ENCODE measurements at places on chromosomes 2 and 18.

DNA sequence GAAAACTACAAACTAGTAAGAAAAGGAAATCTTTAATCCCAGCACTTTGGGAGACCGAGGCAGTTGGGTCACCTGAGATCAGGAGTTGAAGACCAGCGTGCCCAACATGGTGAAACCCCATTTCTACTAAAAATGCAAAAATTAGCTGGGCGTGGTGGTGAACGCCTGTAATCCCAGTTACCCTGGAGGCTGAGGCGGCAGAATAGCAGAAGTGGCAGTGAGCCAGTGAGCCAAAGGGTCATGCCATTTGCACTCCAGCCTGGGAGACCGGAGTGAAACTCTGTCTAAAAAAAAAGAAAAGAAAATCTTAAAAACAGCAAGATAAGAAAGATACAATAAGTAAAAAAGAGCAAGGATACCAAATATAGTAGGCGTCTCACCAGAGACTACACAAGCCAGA is 502.9 kb upstream of the ID2 start:
- DNase-seq, result no peak

GRCh38 chr2:188326669-188327301 is 35.1 kb downstream of the GULP1 start:
- no peak for DNase-seq

- no peak for DNase-seq
Observed at GRCh38 chr2:48043131-48043700, 136.9 kb upstream of the FBXO11 start.

GRCh38 chr2:224029876-224030275 is 9.2 kb downstream of the SERPINE2 start:
- DNase-seq, result no peak

DNA sequence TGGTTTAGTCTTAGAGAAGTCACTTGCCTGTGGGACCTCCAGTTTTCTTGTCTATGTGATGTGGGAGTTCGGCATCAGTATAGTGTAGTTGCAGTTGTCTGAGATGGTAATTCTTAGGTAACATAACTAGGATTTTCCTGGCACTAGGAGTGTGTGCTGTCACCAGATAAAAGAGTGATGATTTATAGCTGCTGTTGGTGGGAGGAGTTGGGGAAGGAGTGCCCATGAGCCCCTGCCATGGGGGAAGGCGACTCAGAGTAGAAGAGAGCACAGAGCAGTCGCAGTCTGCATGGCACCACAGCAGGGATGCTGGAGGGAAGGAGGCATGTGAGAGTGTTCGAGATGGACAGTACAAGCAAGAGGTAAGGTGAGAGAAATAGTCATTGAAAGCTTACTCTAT is 38.7 kb downstream of the ATP9B start:
- no peak for DNase-seq

DNA sequence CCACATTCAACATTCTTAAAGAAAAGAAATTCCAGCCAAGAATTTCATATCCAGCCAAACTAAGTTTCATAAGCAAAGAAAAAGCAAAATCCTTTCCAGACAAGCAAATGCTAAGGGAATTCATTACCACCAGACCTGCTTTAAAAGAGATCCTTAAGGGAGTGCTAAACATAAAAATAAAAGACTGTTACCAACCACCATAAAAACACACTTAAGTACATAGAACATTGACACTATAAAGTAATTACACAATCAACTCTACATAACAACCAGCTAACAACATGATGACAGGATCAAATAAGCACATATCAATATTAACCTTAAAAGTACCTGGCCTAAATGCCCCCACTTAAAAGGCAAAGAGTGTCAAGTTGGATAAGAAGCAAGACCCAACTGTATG is 153.5 kb downstream of the FTCDNL1 start:
- DNase-seq, result no peak

GRCh38 chr2:241559323-241560161 is 997 bp downstream of the BOK start:
- no peak for DNase-seq

DNA sequence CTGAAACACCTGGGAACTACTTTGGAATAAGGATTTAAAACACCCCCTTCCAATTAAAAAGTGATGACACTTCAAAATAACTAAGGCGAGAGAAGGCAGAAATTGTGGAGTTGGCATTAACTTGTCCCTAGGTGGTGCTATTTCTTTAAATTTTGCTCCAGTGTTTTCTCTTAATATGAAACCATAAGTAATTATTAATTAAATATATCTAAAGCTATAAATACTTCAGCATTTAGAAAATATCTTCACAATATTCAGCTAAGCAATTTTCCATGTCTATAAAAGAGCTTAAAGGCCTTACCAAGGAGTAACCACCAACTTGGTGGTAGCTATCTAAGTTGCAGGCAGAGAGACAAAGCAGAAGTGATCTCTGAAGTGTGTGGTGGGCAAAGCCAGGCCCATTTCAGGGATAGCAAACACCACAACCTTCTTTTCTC is 186.8 kb upstream of the PGAP1 start:
- no peak for DNase-seq

DNA sequence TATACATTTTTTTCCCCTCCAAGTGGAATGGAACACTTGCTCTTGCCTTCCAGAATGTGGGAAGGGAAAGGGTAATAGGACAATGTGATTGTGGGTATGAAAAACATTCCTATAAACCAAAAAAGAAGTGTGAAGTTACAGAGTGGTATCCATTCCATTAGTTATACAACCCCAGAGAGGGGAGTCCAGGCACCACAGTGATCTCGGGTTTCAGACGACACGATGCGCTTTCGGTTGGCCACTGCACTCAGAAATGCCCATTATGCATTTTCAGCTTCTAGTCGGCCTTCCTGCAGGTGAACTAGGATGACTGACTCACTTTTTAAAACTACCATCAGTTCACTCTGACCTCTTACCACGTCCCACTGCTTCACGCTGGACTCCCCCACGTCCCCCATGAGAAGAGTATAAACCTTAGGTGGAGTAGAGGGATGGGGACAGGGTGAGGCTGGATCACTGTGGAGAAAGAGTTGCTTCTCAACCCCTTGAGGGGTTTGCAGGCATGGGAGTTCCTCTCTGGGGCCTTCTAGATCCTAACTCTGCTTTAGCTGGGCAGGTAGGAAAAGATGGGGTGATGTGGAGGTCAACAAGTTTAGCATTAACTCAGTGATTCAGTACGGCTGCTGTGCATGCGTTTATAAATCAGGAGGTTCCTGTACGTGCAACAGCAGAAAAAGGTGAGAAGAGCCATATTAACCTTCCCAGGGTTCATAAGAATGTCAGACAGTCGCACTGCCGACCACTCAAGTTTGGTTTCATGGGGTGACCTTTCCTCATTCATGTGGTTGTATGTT is 50.5 kb downstream of the ZNF532 start:
- DNase-seq, result no peak

DNA sequence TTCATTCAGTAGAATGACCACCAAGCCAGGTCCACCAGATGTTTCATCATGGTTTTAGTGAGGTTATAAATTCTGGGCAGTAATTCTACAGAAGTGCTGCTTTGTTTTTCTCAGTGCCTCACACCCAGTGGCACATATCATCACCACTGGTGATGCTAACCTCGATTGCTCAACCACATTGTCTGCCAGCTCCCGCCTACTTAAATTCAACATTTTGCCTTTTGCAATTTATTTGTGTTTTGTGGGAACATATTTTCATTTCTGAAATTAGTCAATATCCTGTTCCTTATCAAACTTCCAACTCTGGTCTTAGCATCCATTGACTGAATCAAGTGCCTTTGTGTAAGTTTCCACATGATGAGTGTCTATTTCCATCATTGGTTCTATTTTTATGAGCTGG is 62.3 kb upstream of the TMEM178A start:
- no peak for DNase-seq

GRCh38 chr2:109009920-109010610 is 21.0 kb upstream of the EDAR start:
- DNase-seq, result peak; percentile 24

GRCh38 chr2:173291412-173291811 is 63.3 kb upstream of the CDCA7 start:
- no peak for DNase-seq

DNA sequence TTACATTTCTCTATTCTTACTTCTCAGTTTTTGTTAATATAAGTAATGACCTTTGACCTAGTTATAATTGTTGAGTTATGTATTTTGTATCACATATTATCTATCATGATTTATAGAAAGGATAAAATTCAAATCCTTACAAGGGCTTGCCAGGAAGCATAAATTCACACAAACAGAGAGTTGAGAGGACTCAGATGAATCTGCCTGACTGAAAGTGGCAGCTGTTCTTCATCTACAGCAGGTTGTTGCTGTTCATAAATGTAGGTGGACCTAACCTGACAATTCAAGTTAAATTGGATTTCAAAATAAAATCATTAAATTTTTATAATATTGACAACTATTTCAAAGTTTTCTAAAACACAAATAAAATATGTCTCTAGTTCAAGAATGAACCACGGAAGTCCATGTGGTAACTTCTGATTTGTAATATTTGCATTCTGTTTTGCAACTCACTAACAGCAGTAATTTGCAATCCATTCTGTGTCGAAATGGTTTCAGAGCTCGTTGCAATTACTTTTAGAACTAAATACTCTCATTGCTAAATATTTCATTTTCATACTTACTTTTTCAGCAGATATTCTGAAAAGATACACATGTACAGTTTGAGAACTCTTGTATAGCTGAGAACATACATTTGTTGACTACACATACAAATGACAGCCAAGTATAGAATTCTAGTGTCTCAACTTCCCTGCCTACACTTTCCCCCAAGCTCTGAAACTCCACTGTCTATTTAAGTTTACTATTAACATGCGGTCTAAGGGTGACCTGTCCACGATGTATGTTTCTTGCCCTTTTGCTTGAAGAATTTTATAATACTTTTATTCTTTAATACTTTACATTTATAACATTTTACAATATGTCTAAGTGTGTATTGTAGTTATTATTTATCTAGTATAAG is 25.7 kb downstream of the SCN7A start:
- no peak for DNase-seq

DNA sequence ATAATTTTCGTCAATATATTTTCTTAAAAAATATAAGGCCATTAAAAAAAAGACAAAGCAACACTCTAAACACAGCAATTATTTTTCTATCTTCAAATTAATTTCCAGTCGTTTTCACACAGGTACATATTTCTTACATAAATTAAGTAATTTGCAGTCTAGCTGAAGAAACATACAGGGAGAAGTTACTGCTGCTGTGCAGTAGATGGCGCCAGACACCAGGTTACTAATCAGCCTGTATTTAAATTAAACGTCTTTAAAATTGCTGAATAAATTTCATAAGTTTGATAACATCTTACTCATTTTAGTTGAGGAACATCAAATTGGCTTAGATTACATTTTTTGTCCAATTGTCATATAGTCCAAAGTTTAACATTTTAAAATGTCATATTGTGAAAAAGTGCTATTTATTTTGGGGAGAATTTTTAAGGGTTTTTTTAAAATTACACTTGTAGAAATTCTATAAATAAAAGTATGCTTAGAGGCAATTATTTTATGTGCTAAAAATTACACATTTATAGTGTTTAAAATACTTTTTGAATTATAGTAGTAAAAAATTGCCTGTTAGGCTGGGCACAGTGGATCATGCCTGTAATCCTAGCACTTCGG is 88.4 kb downstream of the PMAIP1 start:
- DNase-seq, result peak; percentile 66

GRCh38 chr2:180604077-180604476 is 376.3 kb upstream of the UBE2E3 start:
- DNase-seq, result no peak

DNA sequence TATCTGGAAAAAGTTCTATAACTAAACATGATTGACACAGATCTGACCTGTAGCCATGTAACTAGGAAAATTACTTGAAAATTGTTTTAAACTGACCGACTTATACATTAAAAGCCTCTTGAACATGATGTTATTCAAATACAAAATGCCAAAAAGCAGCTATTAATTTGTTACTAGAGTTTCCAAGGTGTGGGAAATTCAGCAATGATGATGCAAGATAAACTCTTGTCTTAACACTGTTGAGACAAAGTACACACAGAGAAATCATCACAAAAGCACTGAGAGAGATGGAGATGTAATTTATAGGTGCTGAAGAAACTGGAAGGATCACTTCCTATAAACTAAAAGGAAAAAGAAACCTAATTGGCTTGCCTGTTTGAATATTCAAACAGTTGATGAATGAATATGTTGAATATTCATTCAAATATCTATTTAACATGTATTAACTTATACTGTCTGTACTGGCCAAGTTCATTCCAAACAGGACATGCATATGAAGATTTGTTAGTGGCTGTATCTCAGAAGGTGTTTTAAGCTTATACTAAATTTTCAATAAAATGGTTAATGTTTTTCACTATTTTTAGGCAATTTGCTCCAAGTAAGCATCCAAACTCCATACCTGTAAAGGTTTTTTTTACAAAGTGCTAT is 34.6 kb upstream of the WDR75 start:
- DNase-seq, result no peak

- no peak for DNase-seq
Observed at GRCh38 chr18:55387139-55387984, 200.6 kb downstream of the TCF4 start.

DNA sequence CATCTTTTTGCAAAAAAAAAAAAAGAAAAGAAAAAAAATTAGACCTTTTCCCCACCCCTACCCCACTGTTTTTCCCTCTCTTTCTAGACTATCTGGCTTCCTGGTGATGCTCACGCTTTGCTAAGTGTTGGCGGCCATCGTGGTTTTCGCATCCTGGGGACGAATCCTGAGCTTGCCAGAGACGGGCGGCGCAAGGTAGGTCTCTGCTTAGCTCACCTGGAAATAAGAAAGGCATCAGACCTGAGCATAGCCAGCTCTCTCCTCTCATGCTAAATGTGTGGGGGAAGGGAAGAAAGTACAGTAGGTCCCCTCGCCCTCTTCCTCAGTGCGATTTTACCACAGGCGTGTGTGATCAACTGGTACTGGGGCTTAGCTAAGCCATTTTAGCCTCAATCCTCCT is 90.5 kb downstream of the KLHL29 start:
- DNase-seq, result no peak

GRCh38 chr18:48801728-48802542 is 148.8 kb downstream of the SMAD7 start:
- peak; percentile 1 for DNase-seq

DNA sequence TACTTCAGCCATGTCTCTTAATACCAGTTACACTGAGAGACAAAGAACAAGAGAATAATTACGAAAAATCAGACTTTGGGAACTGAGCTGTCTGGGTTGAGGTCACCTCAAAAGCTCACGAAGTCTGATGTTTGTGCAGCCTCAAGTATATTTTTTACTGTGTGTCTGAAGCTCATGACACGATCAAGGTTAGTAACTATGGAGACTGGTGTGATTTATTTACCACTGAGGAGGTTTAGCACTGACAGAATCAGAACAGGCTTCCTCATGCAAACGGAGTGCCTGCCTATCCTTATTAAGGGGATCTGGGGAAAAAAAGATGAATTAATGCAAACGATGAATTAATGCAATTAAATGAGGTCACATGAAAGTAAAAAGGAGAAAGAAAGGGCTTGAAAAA is 61.1 kb upstream of the RAPH1 start:
- DNase-seq, result no peak

DNA sequence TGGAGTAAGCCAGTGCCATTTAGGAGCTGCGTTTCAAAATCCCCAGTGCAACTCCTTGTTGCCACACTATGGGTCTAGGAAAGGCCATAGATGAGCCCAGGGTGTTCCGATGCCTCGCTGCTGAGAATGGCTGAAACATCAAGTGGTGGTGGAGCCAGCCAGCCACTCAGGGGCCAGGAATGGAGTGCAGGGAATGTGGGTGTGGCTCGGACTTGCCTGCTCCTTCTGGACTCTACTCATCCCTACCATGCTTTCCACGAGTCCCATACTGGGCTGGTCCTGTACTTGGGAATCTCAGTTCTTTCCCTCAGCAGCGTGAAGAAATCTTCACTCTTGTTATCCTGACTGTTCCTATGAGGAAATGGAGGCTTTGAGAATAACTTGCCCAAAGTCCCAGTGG is 143.5 kb downstream of the INSIG2 start:
- no peak for DNase-seq

GRCh38 chr2:28291811-28292440 is 100.7 kb upstream of the FOSL2 start:
- DNase-seq, result no peak

Measured in CD4-positive, alpha-beta T cell treated with Interleukin-17A for 4 hours (primary cell).